ENCODE measurements at places on chromosomes 2 and 18.

- no peak for DNase-seq
These were observed 338.3 kb downstream of the MYCN start for GRCh38 chr2:16278421-16279200.

GRCh38 chr18:70366174-70366573, 77.3 kb downstream of the SOCS6 start:
- no peak for DNase-seq

- DNase-seq = no peak
These were observed 31.1 kb upstream of the PAX8 start for GRCh38 chr2:113309655-113310387.

DNA sequence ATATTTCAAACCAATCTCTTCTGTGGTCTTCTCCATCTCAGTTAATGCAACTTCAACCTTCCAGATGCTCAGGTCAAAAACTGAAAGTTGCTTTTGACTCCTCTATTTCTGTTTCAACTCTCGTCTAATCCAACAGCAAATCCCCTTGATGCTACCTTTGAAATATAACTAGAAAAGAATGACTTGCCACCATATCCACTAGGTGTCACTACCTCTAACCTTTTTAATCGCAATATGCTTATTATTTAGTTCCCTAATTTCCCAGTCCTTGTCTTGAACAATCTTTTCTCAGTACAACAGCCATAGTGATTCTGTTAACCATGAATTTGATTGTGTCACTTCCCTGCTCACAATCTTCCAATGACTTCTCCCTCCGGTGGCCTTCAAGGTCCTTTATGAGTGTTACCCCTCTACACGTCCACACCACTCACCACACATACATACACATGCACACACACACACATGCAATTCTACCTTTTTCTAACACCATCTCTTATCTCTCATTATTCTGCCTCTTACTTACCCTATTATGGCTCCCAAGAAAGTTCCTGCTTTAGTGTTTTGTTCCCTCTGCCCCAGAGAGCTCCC, 245.5 kb upstream of the KCNJ3 start:
- no peak for DNase-seq

DNA sequence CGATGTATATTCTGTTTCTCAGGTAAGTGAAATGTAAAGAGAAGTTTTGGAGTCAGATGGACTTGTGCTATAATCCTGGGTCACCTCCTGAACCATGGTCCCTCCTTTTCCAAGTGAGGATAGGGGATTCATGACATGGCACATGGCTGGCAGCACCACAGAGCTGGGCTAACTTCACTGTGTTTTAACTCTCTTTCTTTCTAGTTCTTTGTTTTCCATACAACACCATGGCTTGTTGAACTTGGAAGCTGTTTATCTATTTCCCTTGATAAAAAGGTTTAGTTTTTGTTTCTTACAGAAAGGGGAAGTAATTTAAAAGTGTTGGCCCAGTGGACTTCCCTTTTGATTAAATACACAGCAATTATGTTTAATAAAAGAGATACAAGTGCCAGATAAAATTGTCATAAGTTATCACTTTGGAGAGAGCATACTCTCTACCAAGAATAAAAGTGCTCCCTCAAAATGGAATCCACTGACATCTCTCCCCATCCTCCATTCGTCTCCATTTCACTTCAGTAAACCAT, 90.4 kb downstream of the PLCL1 start:
- no peak for DNase-seq

GRCh38 chr2:38171208-38171855, 95.4 kb upstream of the CYP1B1 start:
- no peak for DNase-seq

DNA sequence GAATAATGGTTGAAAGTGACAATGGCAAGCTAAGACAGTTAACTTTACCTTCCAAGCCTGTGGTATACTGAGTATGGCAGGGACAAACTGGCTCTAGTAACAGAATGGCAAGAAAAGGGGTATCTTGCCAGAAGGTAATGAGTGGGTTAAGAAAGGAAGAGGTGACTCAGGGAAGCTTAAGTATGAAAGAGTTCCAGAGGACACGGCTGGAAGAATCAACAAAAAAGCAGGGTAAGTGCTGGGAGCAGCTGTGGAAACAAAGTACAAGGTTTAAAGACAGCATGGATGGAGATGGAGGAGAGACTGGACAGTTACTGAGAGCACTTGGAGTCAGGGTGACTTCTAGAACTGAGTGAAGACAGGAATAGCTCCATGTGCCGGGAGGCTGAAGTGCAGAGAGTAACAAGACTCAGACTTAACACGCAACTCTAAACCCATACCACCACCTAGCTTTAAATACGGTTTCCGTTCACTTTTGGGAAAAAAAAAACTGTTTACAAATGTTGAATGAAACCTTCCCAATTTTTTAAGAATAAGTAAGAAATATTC, 69.0 kb downstream of the REV1 start:
- DNase-seq = peak; percentile 19

- no peak for DNase-seq
These were observed 86.7 kb downstream of the GALNT14 start for GRCh38 chr2:31051258-31052140.

DNA sequence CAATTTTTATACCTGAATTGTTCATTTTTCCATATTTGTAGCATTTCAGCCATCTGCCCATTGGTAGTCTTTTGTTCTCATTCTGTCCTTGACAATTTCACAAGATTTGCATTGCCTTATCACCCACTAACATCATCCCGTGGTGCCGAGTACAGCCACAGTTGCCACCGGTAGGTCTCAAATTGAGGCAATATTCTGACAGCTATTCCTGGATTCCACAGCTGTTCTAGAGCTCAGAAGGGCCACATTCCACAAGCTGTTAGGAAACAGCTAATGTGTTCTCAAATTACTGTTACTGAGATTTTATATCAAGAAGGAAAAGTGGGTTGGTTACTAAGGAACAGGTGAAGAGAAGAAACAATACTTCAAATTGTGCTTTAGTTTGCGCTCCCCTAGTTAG, 178.8 kb downstream of the RPRM start:
- DNase-seq = no peak

DNA sequence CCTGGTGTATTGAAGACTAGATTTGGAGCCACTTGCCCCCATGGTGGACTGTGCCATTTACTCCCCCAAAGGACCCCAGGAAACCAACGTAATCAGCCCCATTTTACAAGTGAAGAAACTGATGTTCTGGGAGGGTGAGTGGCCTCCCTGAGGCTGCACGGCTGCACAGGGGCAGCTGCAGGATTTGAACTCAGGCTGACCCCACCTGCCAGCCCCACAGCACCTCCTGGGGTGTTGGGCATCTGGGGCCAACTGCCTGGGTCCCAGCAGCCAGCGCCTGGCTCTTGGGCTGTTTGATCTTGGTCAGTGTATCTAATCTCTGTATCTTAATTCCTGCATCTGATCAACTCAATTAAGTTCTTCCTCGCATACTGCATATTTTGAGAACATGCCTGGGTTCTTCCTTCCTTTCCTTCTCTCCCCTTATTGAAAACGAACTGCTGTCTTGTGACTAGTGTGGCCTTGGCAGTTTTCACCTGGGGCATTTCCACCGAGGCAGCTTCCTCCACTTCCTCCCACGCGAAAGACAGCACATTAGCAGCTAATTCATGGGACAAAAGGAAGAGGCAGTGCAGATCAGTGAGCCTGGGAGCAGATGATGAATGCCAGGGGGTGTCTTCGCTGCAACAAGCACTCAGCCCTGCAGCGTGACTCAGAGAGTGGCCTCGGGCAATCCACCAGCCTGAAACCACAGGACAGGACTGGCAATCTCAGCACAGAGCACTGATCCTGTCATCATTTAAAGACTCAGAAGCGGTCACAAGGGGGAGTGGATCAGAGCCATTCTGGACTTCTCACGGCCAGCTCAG, 184.1 kb upstream of the RAB12 start:
- peak; percentile 91 for DNase-seq

- DNase-seq = no peak
These were observed 35.5 kb downstream of the ZNF532 start for GRCh38 chr18:58900015-58900649.

DNA sequence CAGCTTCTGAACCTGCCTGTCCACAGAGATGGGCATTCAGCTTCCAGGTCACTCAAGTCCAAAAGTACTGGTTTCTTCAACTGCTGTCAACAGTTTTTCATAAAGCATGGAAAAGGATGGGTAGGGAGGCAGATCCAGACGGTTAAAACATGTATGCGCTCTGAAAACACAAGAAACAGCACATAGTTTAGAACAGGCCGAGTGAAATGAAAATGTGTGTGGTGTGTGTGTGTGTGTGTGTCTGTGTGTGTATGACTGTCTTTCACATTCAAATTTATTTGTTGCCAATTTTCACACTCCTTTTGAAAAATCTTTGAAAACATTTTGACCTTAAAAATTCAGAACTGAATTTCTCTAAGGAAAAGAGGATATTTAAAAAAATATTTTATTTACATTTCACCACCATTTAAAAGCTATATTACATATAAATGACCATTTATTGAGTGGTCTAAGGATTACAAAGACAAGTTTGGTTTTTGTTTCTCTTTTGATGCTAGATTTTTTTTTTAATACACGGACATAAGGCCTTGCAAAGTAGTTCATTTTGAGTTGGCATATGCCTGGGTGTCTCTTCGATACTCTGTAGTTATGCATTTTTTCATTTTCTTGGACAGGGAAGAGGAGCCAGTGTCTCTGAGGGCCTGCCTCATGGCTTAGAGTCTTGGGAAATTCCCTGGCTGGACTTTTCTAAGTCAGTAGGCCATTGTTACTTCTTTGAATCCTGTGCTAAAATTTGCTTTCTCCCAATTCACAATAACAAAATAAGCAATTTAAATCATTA, 30.0 kb upstream of the STK17B start:
- DNase-seq = peak; percentile 20

Measured in mesenchymal stem cell (in vitro differentiated cells and primary cell).